Activated T-cell treated with anti-CD3 and anti-CD28 coated beads for 24 hours (primary cell): ENCODE measurements at places on chromosomes 7 and 10.

- no peak for DNase-seq
These were observed 8.8 kb upstream of the SPAM1 start for GRCh38 chr7:123916240-123916724.

- peak; percentile 54 for DNase-seq
These were observed 52.6 kb upstream of the SMNDC1 start for GRCh38 chr10:110357252-110357780.

- no peak for DNase-seq
These were observed 77.0 kb downstream of the ABLIM1 start for GRCh38 chr10:114581071-114581470.

- no peak for DNase-seq
These were observed 7.0 kb upstream of the LRIT2 start for GRCh38 chr10:84232376-84232775.

DNA sequence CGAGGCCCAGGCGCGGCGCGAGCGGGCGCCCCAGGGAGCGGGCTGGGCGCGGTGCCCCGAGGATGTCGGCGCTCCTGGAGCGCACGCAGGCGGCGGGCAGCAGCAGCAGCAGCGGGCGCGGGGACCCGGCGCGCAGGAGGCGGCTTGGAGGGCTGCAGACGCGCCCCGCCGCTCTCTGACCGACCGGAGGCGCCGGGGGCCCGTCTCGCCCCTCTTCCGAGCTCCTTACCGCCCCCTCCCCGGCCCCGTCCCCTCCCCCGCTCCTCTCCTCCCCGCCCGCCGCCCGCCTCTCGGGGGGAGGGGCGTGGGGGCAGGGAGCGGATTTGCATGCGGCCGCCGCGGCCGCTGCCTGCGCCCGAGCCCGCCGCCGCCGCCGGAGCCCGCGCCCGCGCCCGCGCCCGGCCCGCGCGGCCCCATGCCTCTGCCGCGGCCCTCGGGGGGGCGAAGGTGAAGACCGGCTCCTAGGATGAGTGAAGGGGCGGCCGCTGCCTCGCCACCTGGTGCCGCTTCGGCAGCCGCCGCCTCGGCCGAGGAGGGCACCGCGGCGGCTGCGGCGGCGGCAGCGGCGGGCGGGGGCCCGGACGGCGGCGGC is at the start of gene NRG3:
Gene NRG3 (plus strand): TSS at position 320 of the 592 bp plus-strand sequence.
- no peak for DNase-seq

DNA sequence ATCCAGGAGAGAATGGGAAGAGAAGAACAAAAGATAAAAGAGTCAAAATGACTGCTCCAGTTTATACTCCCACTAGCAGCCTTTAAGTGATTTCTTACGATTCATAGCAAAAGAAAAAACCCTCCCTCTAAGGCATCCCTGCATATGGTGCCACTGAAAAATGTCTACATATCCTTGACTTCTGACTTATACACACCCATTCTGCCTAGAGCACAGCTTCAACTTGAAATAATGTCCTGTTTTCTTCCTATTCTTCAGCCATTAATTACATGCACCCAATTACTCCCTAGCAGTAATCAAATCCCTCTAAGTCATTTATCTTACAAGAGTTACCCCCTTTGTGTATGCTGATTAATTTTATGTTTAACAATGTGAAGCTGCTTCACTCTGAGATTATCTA is 393.5 kb downstream of the HTR7 start:
- DNase-seq: no peak

DNA sequence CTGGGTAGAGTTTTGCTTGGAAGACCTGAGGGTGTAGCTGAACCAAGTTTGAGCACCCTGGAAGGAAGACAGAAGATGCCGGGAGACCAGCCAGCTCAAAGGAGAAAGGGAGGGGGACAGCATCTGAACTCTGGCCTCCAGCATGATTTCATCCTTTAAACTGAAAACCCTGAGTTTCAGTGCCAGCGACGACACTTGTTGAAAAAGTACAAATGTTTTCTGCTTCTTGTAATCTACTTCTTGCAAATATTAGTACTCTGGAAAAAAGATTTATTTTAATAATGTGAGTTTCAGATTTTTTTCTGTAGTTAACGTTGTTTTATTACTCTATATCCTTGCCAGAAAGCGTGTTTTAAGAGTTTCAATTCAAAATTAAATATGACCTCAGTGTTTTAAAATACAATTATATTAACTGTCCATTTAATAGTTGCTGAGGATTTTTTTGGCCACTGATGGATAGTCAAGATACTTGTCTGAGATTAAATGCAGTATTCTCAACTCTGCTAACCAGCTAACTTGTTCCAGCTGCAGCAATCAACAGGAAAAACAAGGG is 227.7 kb downstream of the MGMT start:
- DNase-seq: no peak

GRCh38 chr7:144584726-144585125 is 181.2 kb upstream of the NOBOX start:
- DNase-seq: no peak

DNA sequence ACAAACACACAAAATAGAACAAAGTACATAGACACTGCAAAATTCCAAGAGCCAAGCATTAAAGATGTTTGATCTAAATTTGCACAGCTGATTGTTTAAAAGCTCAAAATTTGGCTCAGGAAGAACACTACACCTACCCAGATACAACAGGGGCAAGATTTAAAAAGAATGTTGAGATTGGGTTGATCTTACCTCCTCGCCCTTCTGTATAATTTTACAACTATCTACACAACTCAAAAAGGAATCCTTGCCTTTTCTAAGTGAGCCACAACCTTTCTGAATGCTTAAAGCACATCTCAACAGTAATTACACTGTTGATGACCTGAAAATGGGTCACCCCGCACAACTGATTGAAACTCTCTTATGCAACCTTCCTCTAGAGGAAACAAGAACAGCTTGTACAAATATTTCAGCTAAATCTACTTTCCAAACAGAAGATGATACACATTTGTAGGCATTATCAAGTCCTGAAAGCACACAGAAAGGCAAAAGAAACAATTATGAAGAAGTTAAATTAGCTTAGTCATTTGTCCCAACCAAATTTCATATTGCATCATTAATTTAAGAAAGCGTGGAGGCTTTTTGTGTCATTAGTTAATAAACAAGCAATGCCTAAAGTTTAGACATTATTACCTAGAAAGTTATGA is 75.5 kb downstream of the UBE2H start:
- no peak for DNase-seq

- no peak for DNase-seq
These were observed 22.8 kb upstream of the DLX6 start for GRCh38 chr7:96982586-96982985.

DNA sequence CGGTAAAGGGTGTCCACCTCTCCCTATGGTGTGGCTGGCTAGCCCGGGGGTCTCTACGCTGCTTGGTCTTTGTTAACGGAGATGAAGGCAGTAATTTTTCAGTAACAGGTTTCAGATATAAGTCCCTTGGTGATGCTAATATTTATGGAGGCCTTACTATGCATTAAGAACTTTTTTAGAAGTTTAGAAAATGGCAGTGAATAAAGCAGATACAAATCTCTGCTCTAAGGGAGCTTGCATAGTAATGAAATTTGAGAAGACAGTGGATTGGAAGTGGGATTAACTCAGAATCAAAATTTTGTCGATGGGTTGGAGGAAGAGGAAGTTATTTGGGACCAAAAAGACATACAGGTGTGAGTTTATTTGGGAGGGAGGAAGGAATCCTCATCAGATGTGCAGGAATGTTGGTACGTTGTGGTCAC is 445 bp downstream of the SSBP1 start:
- no peak for DNase-seq

GRCh38 chr10:492836-493235 is 196.6 kb downstream of the DIP2C start:
- no peak for DNase-seq

DNA sequence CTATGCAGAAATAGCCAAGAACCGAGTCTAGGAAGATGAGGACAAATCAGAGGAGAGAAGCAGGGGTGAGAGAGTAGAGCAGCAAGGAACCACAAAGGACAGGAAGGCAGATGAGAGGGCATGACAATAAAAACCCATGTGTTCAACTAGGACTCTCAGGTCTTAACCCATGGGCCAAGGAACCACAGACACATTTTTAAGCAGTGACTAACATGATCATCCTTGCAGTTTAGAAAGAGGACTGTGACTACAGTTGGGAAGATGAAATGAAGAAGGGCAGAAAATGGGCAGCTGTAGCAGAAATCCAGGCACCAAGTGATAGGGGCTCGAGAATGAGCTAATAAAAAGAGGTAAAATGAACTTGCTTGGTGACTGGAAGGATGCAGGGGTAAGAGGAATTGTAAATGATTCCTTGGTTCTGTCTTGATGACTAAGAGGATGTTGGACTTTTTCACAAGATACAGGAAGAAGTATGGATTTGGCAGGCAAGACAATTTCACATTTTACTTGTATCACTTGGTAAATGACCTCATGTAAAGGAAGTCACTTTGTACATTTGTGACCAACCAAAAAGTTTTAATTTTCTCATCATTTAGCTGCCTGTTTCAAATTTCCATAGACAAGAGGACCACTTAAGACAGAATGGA is 22.8 kb downstream of the SGMS1 start:
- no peak for DNase-seq

DNA sequence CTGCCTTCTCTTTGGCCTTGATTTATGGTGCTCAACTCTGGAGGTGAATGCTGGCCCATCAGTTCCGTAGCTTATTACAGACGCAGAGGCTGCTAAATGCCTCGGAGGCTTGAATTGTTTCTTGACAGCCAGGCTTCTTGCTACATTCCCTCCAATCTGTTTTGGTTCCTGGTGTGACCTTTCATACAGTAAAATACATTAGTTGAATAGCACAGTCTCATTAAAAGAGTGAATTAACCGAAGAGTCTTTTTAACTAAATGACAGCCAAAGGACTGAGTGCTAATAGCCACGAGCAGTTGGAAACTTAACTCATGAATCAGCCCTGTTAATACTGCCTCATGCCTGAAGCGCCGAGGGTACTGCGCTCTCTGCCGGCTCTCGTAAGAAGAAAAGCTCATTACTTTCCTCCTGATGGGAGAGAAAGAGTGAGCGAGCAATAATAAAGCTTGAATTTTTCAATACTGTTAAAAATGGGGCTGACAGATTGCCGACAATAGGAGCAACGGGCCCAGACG is 236.4 kb upstream of the GPR26 start:
- no peak for DNase-seq

DNA sequence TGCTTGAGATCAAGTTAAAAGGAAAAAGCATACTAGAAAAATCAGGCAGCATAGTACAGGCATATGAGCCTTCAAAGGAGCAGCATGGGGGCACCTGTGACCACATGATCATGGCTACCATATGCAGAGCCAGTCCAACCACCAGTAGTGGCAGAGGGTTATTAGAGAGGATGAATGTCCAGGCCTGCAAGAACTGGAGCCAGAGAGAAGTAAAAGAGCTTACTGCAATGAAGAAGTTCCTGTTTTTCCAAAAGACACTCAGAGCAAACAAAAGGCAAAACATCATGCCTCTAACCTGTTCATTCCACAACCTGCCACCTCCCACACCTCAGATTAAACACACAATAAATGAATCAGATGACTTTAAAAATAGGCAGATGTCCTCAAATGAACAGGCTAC is 99.6 kb upstream of the NAMPT start:
- DNase-seq: no peak

DNA sequence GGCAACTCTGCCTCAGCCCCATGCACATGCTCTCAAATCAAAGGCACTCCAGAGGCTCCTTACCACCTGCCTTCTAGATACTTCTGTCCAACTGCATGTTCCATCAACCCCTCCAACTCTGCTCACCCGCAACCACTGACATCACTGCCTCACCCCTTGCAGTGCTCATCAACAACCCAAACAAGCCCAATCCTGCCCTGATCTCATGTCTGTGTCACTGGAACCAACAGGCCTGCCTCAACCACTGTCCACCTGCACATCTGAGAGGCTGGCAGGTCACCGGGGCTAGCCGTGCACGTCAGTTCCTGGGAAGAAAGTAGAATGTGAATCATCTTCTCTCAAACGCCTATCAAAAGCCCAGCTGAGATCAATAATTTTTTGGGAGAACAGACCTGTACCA is 33.3 kb downstream of the CTBP2 start:
- no peak for DNase-seq

DNA sequence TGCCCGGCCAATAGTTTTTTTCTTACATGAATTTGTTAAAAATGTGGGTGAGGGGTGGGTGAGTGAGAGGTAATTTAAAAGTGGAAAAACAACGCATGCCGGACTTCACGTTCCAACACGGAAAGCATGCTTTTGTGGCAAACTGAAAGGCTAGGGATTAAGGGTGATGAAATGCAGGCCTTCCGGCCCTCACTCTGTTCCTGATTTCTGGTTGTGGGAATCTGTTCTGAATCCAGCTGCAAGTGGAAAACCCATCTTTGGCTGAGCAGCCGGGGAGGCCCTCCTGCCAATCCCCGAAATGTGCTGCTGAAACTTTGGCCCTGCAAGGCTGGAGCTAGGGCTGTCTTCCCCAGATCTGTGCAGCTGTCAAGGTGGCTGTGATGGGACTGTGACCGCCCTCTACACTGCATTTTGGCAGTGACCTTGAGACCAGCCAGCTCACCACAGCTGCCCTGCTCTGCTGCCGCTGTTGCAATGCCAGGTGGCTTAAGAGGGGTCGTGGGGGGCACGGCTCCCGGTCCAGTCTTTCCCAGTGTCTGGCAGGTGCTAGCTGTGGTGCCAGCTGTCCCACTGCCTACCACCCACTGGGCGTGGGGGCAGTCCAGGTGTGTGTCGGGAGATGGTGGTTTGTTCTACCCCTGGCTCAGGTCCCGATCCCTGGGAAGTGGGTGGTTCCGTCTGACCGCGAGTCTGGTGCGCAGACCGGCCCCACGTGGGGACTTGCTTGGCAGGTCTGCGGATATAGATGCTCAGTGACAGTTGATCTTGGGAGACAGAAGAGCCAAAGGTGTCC is 39.0 kb downstream of the TET1 start:
- no peak for DNase-seq

DNA sequence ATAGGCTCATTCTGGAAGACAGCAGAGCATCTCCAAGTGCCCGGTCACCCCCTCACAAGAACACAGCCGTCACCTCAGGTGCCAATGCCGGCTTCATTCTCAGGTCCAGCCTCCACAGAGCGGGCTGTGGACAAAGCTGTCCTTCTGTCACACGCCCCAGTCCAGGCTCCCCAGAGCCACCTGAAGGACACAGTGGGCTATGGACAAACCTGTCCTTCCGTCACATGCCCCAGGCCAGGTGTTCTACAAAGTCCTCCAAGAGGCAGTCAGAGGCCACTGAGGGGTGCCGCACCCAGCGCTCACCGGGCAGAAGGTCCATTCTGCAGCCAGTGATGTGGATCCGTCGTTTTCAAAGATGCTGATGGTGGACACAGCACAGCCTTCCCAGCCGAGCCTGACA is 173.2 kb upstream of the PPP2R2D start:
- no peak for DNase-seq

- DNase-seq: peak; percentile 11
These were observed 22.2 kb downstream of the LIPK start for GRCh38 chr10:88728107-88728763.

DNA sequence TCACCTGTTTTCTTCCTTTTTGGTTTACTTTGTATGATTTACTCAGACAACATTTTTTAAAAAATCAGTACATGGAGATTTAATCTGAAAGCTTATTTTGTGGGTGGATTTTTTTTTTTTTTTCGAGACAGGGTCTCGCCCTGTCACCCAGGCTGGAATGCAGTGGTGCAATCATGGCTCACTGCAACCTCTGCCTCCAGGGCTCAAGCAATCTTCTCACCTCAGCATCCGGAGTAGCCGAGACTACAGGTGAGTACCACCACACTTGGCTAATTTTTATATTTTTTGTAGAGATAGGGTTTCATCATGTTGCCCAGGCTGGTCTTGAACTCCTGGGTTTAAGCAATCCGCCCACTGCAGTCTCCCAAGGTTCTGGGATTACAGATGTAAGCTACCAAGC is 2.5 kb downstream of the GSTO1 start:
- no peak for DNase-seq

- no peak for DNase-seq
These were observed 158.9 kb upstream of the TNRC18 start for GRCh38 chr7:5582532-5582935.

GRCh38 chr7:115435178-115435577 is 513.3 kb downstream of the MDFIC start:
- DNase-seq: no peak
